ENCODE measurements at places on chromosomes 6 and 20.

DNA sequence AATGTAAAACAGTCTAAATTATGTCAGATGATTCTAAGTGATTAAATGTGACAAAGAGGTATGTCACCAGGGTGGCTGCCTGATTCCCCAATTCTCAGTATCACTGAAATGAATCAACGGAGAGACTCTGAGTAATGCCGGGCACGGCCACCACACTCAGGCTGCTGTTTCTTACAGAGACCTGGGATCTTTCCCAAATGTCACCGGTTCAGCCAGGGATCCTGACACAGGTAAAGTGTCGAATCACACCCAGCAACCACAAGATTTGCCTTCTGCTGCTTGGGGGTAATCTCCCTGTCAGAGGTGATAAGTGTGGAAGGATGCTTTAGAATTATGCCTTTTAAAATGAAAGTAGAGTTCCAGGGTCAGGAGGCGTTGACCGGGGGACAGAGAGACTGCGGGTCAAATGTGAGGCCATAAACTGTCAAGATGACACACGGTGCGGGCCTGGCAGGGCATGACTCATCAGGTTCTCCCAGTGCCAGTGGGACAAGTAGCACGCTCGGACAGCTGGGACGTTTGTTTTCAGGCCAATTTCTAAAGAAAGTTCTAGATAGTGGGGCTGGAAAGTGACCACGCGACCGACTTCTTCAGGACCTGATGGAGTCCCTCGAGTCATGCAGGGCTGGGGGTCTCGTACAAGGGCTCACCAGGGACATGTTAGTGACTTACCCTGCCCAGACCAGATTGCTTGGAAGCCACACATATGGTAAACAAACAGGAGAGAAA, 48.9 kb downstream of the PRDM1 start:
- DNase-seq: no peak

DNA sequence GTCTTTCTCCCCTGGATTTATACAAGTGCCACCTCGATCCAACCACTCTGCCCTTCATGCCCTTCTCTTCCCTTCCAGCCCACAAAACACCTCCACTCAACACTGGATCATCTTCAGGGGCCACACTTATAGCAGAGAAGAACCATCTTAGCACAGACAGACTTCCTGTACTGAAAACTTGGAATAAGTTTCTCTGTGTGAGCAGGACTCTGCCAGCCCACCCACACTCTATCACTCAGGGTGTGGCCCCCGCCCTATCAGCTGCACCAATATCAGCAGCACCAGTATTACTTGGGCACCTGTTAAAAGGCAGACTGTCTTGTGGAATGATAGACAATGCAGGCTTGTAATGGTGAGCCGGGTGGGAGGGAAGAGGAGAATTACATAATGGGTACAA, 86.7 kb downstream of the SCML4 start:
- DNase-seq: no peak

GRCh38 chr6:23591761-23592160, 534.3 kb upstream of the NRSN1 start:
- no peak for DNase-seq

DNA sequence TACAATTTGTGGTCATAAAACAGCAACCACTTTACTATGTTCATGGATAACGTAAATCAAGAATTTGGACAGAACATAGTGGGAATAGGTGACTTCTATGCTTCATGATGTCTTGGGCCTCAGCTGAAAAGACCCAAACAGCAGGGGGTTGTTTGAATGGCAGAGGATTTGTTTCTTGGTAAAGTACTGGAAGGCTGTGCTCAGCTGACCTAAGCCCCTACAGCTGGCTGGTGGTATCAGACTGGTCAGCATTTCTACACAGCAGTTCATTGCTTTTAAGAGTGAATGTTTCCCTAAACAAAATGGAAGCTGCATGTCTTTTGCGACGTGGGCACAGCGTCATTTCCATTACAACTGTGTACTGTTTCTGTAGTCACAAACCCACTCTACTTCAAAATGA, 148.5 kb upstream of the DEFB112 start:
- DNase-seq: no peak

DNA sequence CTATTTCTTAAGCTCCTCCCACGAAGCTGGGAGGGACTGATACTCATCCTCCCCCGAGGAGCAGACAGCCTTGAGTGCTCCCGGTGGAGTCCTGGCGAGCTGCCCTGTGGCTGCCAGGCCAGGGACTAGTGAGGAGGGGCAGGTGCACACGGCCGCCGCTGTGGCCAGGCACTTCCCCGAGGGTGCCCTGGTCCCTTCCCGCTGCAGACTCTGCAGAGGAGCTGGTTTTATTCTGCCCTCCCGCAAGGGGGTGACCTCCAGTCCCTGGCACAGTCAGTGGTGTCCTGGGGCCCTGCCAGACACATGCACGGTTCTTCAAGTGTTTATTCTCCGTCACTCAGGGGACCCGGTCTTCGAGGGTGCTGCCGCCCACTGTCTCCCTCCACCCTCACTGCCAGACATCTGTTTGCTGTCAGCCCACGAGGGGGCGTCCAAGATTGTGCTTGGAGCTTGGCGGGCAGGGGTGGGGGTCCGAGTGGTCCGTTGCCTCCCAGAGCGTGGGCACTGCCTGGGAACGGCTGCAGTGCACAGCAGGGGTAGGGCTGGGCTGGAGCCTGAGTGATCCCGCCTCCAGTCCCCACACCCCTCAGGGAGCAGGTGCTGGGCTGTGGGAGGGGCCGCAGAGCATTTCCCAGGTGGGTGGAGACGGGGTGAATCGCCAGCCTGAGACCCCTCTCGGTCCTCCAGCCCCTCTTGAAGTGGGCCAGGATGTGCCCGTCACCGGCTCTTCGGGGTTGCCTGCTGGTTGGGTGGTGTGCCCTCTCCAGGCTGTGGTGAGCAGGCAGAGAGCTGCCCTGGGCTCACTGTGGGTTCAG, 3.1 kb upstream of the CABLES2 start:
- DNase-seq: peak; percentile 41

DNA sequence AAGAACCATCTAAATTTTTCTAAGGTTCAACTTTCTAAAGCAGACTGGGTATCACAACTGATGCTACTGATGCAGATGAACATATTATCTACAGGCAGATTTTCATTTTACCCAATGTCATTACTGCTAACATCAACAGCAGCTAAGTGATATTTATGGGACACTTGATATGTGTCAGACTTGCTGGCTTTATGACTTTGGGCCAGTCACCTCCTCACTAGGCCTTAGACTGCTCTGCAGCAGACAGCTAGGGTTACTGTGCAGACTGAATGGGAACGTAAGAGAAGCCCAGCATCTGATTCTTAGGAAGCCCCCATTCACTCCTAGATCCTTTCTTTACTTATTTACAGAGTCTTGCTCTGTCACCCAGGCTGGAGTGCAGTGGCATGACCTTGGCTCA, 66.2 kb downstream of the MYH7B start:
- DNase-seq: no peak

DNA sequence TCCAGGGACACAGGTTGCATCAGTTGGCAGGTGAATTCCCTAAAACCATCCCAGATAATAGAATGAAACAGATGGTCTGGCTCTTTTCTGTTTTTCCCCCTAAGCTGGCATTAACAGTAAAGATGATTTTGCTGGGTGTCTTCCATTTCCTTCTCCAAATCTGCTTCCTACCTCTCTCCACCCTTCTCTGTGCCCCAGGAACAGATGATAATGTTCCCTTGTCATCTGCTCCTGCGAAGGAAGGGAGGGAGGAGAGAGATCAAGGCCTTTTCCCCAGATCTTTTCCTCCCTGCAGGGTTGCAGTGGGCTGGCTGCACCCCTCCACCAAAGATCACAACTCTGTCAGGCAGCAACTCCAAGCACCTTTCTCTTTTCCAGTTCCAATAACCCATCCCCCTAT, 156.5 kb upstream of the PRDM1 start:
- no peak for DNase-seq

DNA sequence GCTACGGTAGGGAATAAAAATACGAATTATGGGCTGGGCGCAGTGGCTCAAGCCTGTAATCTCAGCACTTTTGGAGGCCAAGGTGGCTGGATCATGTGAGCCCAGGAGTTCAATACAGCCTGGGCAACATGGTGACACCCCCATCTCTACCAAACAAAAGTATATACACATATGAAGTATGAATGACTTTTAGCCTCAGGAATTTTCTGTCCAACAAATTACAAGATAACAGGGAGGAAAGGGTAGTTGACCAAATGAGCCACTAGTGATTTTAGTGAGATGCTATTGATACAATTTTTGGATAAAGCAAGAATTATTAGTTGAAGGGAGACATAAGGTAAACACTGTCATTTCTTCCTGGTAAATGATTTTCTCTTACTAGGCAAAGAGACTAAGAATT, 328.2 kb downstream of the SYNE1 start:
- DNase-seq: no peak

DNA sequence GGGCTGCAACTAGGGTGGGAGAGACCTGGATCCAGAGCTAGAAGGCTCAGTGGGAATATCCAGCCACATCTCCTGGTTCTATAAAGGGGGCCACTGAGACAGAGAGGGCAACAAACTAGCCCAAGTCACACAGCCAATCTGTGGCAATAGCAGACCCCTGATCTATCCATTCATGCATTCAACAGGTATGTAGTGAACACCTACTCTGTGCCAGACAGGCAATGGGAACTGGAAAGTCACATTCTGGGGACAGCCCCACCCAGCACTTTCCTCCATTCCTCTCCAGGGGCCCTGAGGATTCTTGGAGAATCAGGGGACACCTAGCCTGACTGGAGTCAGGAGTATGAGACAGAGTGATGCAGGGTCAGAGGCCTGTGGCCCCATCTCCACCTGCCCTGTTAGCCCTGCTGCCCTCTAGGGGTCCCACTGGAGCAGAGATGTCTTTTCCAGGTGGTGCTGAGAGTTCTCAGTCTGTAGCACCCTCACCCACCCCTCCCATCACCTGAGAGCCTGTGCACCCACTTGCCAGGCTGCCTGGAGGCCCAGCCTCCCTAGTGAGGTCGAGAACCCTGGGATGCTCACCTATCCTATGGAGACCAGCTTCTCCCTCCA, 13.6 kb downstream of the BPIFA2 start:
- DNase-seq: no peak

DNA sequence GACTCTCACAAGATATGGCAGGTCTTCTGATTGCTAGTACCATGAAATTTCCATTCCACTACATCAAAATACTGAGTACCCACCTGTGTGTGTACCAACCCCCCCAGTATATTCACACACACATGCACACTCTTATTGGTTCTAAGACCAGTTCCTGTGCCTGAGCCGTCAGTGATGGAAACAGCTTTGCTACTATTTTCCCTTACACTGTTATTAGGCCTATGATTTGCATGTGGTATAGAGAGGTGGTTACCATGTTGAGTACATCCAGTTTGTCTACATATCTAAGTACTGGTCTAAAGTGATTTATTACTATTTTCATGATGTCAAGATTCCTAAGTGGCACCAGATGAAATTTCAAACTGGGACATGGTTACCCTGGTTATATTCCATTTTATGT, 459.9 kb downstream of the BCKDHB start:
- DNase-seq: no peak

GRCh38 chr20:54389596-54390280, 85.7 kb upstream of the DOK5 start:
- no peak for DNase-seq

- no peak for DNase-seq
Observed at GRCh38 chr20:62741701-62742491, 33.3 kb downstream of the NTSR1 start.

DNA sequence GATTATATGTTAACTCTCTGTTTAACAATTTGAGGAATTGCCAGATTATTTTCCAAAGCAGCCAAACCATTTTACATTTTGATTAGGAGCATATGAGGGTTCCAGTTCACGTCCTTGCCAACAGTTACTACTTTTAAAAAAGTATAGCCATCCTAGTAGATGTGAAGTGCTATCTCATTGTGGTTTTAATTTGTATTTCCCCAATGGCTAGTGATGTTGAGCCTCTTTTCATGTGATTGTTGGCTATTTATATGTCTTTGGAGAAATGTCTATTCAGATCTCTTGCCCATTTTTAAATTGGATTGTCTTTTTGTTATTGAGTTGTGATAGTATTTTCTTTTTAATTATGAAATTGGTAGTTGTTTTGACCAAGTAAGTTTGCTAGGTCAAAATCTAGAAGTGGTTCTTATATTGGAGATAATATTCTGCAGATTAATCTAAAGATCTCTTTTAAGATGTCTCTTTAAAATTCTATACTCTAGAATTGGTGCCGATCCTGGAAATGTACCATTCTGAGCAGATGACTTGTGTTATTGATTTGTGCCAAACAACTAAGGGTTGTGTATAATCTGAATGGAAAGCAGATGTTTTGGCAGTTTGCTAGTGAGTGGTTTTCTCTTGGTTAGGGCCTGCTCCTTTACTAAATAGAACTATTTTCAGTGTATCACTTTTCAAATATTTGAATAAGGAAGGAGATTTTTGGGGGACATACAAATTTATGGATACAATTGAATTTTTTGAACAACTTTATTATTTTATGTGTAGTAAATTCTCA, 99.5 kb downstream of the CDKAL1 start:
- DNase-seq: no peak

DNA sequence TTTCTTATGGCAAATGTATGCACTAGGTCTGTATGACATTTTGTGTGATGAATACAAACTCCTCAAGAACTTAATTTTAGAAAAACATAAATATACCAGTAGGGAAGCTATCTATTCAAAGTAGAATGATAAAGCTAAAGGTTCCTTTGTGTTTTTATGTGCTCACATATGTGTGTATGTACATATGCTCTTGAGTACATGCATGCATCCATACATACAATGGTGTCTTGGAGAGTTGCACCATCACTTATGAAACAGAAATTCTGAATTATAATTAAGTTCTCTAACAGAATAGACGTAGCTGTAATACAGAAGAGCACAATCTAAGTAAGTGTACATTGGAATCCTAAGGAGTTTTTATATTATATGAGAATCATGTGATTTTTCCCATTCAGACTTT, 2.3 kb downstream of the NKAIN2 start:
- DNase-seq: no peak

- DNase-seq: no peak
Observed at GRCh38 chr20:5822569-5822968, 72.4 kb downstream of the SHLD1 start.

DNA sequence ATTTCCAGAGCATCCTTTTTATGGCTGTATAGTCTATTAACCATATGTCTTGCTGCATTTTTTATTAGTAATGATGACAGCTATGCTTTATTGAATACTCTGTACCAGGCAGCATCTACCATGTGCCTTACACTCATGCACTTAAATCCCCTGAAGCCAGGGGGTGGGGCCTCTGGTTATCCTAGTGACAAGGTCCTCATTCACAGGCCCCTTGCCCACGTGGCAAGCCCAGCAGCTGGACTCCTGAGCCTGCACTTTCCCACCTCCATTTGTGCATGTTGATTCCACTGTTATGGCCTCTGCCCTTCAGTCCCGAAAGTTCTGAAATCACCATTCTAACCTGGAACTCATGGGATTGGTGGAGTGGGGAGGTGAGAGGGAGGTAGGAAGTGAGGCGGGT, 22.3 kb downstream of the ACTR5 start:
- DNase-seq: no peak

GRCh38 chr20:45372646-45373352, 5.3 kb downstream of the TP53TG5 start:
- DNase-seq: no peak

Data from CD4-positive, alpha-beta T cell treated with Interleukin-10 for 1 hour (primary cell).